Stimulated activated CD8-positive, alpha-beta memory T cell treated with anti-CD3 and anti-CD28 coated beads, Interleukin-15, amount 100 ng/mL, for 48 hours (primary cell): ENCODE measurements at places on chromosomes 2 and 18.

GRCh38 chr2:215949991-215950404 is 63.4 kb downstream of the MREG start:
- no peak for DNase-seq

- no peak for DNase-seq
Observed at GRCh38 chr2:177604271-177605065, 211.9 kb downstream of the AGPS start.

GRCh38 chr2:176128982-176129796 is at the start of gene HOXD8:
TSS of gene HOXD8 (plus strand) at chr2:176129705. CDS start at chr2:176130367, 662 bp downstream.
- no peak for DNase-seq

GRCh38 chr2:191574232-191574631 is 103.7 kb upstream of the NABP1 start:
- no peak for DNase-seq

GRCh38 chr2:205321231-205321630 is 361.1 kb upstream of the NRP2 start:
- DNase-seq: no peak

DNA sequence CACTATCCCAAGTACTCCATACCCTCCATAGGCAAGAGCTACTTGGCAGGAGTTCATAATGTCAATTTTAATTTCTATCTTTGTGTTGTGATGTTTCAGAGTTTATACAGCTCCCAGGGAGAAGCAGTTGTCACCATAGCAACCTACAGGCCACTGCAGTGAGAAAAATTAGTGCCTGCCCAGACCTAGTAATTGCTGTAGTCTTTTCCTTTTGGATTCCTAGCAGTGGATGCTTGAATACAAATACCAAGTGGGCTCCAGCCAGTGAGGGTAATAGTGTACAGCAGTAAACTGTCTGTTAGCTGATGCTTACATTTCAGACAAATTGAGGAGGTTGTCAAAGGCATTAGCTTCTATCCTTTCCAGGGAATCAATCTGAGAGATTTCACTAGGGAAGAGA is 26.7 kb downstream of the LHCGR start:
- no peak for DNase-seq

DNA sequence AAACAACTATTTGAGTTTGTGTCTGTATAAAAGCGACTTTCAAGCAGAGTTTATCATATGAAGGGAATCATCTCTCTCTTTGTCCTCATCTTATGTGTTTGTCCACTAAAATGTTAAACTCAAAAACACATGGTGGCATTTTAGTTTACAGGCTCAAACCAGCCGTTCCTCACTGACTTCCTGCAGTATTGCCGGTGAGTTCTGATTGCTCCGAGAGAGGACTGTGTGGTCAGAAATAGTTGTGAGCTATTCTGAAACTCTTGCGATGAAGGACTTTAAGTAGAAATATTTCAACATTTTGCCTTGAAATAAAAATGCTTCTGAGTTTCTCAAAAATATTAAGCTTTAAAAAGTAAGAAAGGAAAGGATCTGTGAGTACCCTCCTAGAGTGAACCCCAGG is 163.2 kb upstream of the CAVIN2 start:
- no peak for DNase-seq
